ENCODE measurements at places on chromosomes 6 and 20. TPM values are rescaled to one million over a fixed set of nuclear protein-coding genes. Genes with fewer than 3 reads are reported as not detected.

STX11 gene
- total RNA-seq, result 38.5 TPM

- DNase-seq, result no peak
These were observed 281.5 kb upstream of the QKI start for GRCh38 chr6:163133017-163133416.

PGC gene
- not detected for total RNA-seq

LY6G6D gene
- not detected for total RNA-seq

DNPH1 gene
- 56.1 TPM for total RNA-seq

GRCh38 chr20:21202259-21202658 lies 76.4 kb downstream of the KIZ start:
- DNase-seq, result no peak

DNA sequence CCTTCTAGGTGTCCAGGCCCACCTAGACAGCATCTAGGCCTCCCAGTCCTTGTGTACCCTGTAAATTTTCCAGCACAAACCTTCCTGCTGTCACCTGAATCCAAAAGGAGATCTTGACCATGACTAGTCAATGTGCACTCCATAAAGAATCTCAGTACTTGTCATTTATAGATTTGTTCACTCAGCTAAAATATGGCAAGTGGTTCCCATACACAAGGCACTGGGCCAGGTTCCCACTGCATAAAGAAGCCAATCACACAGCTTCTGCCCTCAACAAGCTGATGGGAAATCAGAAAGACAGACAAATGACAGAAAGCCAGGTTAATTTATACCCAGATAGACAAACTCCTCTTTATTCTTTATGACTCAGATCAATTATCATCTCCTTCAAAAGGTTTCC lies 526.8 kb downstream of the CD83 start:
- DNase-seq, result no peak
